ENCODE measurements at places on chromosomes 3 and 15.

DNA sequence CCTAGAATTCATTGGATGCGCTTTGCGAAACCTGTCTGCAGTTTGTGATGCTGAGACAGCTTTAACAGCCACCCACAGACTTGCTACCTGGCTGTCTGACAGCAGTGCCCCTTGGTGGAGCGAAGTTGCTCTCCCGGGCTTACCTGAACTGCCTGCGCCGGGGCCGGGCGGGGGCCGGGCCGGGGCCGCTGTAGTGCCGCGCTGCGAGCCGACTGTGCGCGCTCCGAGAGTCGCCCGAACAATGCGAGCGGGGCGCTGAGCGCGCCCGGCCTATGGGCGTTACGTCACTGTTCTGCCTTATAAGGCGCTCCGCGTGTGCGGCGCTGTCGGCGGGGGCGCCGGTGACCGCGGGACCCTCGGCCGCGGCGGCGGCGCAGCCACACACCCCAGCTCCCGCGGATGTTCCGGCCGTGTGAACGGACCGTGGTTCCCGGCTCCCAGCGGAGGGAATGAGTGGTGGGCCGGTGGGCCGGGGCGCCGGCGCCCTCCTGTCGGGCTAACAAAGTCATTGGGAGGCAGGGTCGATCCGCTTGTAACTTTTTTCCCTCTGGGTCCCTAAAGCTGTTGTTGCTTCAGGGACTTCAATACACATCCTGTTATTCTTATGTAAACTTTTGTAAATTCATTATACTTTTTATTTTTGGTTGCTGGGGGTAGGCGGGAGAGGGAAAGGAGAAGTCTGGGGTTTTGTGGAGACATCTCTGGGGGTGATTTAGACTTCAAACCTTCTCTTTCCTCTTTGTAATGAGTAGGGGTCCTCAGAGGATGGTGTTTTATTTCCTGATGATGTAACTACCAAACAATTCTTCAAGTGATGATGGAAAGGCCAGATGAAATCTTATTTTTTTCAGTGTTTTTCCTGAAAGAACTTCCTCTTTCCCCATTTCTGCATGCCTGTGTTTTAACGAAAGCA, 58.5 kb downstream of the CMSS1 start:
- peak; percentile 81 for DNase-seq

- DNase-seq: no peak
These were observed 19.2 kb downstream of the SLC25A20 start for GRCh38 chr3:48879307-48879993.

GRCh38 chr3:132536442-132537153, 60.5 kb upstream of the ACKR4 start:
- DNase-seq: no peak

GRCh38 chr15:39415634-39416033, 165.2 kb upstream of the THBS1 start:
- no peak for DNase-seq

DNA sequence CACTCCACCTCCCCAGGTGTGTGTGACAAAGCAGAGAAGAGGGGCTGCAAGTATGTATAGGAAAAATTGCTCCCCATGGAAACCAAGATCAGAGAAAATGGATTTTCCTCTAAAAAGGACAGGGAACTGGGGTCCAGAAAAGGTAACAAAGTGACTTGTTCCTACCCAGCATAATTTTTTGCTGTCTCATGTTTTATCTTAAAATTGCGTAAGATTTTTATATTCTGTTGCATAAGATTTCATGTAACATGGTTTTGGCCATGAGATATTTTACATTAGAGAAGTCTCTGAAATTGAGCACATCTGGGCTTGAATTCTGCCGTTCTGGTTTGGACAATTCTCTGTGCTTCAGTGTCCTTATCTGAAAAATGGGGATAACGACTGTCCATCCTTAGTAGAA, 335.7 kb upstream of the RORA start:
- DNase-seq: no peak

DNA sequence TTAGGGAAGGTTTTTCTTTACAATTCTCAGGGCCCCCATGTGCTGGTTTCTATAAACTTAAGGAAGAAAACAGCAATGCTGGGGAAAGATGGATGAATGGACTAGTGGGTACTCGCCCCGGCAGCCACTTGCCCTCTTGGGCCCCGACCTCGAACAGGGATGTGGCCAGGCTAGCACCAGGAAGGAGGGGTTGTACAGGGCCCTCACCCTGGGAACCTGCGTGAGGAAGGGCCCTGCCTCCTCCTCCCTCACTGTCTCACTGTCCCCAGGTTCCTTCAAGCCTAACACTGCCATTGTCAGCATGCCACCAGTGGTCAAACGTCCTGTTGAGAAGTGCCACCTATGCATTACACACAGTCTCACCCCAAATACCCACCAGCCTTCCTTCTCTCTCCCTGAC, 9.1 kb downstream of the ADAMTS17 start:
- no peak for DNase-seq

- no peak for DNase-seq
These were observed 333.7 kb downstream of the ROBO2 start for GRCh38 chr3:77373619-77374018.

DNA sequence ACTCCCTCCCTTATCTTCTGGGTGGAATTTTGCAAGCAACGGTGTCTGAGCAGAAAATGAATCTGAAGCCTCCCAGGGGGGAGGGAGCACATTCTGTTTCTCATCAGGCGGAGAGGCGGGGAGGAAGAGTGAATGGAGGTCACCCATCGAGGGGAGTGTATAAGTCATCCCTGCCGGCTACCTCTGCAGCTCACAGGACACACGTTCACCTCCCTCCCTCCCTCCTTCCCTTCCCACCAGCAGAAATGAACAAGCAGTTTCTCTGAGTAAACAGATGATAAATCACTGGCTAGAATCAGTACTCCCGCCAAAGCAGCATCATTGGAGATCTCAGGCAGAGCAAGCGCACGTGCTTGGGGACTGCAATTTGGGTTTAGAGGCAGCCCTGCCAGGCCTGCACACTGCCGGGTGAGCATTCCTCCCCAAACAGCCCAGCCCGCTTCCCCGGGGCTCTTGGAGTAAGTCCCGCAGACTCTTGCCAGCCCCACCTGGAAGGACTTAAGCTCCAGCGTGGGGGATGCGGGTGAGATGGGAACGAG, 38.3 kb downstream of the CPN2 start:
- peak; percentile 19 for DNase-seq

GRCh38 chr3:183038221-183038620, 57.9 kb upstream of the DCUN1D1 start:
- no peak for DNase-seq

GRCh38 chr3:142853270-142854168, 35.4 kb downstream of the PCOLCE2 start:
- no peak for DNase-seq

DNA sequence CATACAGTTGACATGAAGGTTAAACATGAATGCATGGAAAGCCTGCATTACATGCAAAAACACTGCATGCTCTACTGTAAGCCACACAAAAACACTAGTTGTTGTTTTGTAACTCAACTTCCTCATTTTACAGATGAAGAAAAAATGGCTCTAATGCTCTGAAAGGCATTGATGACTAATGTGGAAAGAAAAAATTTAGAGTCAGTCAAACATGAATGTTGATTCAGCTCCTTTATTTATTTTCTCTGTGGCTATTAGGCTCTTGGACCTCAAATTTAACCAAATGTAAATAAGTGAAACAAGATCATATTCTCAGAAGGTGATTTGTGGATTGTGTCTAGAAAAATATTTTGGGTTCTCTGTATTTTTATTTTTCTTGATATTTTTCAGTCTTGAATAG, 336.7 kb upstream of the ZNF717 start:
- DNase-seq: no peak

GRCh38 chr3:76044601-76045600, 259.6 kb upstream of the ZNF717 start:
- DNase-seq: peak; percentile 34

- peak; percentile 52 for DNase-seq
These were observed 4.1 kb downstream of the ZNF609 start for GRCh38 chr15:64464276-64465005.

DNA sequence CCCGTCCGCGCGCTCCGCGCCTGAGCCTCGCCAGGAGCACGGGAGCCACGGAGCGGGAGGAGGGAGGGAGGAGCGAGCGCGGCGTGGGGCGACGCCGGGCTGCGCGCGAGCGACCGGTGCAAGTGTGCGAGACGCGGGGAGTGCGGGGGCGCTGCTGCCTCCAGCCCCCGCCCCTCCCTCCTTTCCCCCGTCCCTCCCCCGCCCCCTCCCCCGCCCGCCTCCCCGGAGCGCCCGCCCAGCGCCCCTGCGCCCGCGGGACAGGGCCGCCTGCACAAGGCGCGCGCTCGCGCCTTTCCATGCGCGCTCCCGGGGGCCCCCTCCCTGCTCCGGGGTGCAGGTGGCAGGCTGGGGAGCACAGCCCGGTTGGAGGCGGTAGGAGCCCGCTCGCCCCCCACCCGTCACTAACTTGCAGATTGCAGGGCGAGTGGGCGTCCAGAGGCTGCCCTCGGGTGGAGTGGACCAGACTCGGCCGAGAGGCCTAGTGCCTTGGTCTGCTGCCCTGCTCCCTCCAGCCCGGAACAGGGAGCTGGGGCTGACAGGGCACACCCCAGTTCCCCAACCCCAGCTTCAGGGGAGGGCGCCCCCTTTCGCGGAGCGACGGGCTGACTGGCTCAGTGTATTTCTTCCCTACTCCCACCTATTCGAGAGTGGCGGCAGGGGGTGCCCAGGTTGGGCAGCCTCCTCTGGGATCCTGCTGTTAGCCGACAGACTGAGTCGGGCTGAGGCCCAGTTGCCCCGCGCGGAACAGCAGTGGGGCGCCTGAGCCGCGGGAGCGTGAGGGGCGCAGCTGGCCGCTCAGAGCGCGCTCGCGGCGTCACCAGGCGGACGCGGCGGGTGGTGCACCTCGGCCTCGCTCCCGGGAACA, at the start of gene WNT7A:
WNT7A (minus strand) TSS at position 126 of the 865 bp plus-strand sequence. CDS start 255 bp downstream, outside the sequence.
- peak; percentile 73 for DNase-seq

- peak; percentile 68 for DNase-seq
These were observed 36.9 kb downstream of the SENP8 start for GRCh38 chr15:72155003-72155621.

GRCh38 chr3:78858910-78859309, 908.9 kb downstream of the ROBO1 start:
- no peak for DNase-seq

DNA sequence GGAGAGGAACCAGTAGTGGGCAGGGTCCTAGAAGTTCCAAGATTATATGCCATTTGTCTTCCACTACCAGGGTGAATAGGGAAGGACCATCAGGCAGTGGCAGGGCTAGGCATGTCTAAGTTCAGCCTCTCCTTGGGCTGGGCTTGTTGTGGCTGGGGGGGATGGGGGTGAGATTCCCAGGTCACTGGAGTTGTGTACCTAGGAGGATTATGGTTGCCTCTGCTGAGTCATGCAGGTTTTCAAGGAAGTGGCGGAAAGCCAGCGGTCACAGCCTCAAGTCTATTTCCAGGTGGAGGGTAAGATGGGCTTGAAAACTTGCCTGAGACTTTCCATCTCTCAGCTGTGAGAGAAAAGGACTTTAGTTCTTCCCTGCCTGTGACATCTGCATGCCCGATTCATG, 1407.1 kb downstream of the SI start:
- DNase-seq: no peak

Data from NCI-H526 (cell line).